NCI-H2081 (cell line): ENCODE measurements at places on chromosomes 6 and 20.
A peak's percentile ranks its signal among the peaks of the same experiment; 100 is the strongest.

DNA sequence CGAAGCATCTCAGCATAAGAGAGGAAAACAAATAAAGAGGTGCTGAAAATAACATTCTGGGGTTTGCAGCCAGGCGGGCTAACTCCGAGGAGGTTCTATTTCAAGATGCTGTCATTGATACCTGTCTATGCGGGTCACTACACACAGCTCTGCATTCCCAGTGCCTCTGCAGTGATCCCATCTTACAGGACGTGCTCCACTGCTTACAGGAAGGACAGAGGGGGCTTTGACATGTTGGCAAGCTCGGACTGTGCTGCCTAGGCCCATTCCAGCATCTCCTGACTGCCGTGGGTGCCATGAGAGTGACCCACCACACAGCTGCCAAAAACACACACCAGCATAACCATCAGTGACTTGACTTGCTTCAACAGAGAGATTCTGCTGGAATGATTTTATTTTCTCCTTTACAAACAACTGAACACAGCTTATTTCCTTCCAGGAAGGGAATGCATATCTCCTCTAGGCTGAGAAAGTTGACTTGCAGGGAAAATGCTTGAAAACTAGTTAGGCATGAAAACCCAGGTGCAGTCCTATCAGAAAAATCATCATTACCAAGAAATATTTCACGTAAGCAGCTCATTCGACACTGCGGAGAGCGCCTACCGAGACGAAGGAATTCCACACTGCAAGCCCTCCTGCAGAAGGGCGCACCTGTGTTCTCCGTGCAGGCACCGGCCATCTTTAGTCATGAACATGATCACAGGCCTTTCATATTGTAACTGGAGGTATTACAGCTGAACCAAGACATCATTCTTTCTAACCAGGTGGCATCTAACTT is 62.5 kb downstream of the RAMACL start:
- no peak for DNase-seq

DNA sequence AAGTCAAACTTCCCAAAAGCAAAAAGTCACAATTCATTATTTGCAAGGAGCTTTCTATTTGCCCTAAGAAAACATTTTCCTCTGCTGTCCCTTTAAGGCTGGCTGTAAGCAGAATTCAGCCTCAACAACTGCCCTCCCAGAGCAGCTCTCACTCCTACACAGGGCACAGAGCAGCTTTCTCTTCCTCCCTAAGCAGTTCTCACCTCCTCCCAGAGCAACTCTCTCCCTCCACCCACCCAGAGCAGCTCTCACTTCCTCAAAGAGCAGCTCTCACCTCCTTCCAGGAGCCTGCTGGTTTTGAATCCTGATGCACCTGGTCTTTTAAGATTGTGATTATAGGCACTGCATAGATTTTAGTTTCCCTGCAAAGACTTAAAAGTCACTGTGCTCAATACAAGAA is 120.6 kb upstream of the TMEM181 start:
- DNase-seq: no peak

- no peak for DNase-seq
These were observed 563.3 kb upstream of the MAP3K7 start for GRCh38 chr6:91149956-91150705.

DNA sequence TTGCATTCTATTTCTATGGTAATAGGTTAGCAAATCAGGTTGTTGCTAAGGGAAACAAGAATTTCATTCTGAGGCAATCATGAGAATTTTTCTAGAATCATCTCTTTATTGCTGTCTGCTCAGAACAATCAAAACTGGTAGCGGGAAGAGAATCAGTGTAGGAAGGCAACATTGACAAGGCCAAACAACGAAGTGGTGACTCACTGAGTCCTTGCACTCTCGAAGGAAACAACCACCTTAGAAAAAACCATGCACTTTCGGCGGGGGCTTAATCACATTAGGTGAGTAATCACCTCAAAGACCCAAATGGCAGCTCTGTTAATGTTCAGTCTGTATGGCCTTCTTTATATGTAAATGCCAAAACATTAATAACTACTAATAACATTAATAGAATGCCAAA is 78.8 kb upstream of the MAP7 start:
- DNase-seq: no peak

- no peak for DNase-seq
These were observed 112.0 kb downstream of the ZMYND8 start for GRCh38 chr20:47244451-47244850.

DNA sequence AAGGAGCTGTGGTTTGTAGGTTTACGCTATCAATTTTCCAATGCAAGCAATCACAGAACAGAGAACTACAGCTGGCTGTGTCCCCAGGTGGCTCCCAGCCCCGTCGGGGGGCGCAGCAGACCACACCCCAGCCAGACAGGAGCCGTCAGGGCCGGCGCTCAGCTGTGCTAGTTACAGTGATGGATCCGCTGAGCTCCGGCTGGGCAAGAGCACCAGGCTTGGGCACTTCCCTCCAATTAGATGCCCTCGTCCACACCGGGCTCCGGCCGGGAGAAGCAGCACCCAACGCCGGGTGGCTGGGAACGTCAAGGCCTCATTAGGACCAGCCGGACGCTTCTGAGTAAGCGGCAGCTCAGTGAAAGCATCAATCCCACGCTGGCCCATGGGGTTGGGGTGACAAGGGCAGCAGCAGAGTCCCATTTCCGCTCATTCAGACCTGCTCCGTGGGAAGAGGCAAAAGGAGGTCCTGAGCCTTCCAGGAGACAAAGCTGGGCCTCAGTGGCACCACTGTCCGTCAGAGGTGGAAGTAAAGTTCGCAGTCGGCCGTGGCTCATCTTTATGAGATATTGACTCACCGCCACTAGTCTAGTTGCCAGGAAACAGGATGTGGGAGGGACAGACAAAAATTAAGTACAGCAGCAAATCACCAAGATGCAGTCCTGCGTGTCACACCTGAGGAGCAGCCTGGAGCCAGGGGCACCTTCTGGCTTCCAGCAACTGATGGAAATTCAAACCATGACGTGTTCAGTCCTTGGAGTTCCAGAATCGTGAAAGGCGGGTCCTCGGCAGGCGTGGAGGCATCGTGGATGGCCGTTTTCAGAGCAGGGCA is 164.1 kb downstream of the TAF4 start:
- DNase-seq: peak; percentile 12

GRCh38 chr6:138370631-138371451 is 6.9 kb upstream of the SMIM28 start:
- DNase-seq: no peak

DNA sequence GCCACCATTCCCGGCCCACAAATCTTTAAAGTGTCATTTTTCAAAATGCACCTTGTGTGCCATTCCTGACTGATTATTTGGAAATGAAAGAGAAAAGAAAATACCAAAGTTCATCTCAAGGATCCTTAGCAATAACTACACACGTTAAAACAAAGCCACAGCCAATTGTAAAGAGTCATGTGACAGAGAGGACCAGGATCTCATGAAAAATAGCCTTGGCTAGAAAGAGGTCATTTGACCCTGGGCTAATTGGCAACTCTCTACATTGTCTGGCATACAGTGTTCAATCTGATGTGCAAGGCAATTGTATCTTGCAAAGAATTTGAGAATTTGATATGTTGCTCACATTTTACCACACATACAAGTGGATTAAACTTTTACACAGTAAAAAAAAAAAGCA is 31.6 kb upstream of the HLA-G start:
- no peak for DNase-seq

DNA sequence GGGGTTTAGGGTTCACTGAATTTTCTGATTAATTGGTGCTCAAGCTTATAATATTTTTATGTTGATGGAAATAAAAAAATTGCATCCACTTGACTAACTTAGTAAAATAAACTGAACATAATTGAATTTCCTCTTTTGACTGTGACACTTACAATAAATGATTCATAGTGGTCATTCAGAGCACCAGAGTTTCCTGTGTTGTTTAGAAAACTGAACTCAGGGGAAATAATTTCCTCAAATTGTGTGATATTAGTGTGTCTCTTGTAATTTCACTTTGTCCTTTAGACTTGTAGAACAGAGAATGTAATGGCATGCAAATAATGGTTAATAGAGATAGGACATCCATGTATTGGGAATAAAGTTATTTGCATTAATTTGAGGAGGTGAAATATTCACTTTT is 319.7 kb upstream of the MAN1A1 start:
- no peak for DNase-seq

- DNase-seq: no peak
These were observed 49.6 kb upstream of the ZNF217 start for GRCh38 chr20:53643031-53643832.
